ENCODE measurements at places on chromosomes 2 and 18.

GRCh38 chr2:123370186-123370585 lies 654.9 kb upstream of the CNTNAP5 start:
- DNase-seq = no peak

DNA sequence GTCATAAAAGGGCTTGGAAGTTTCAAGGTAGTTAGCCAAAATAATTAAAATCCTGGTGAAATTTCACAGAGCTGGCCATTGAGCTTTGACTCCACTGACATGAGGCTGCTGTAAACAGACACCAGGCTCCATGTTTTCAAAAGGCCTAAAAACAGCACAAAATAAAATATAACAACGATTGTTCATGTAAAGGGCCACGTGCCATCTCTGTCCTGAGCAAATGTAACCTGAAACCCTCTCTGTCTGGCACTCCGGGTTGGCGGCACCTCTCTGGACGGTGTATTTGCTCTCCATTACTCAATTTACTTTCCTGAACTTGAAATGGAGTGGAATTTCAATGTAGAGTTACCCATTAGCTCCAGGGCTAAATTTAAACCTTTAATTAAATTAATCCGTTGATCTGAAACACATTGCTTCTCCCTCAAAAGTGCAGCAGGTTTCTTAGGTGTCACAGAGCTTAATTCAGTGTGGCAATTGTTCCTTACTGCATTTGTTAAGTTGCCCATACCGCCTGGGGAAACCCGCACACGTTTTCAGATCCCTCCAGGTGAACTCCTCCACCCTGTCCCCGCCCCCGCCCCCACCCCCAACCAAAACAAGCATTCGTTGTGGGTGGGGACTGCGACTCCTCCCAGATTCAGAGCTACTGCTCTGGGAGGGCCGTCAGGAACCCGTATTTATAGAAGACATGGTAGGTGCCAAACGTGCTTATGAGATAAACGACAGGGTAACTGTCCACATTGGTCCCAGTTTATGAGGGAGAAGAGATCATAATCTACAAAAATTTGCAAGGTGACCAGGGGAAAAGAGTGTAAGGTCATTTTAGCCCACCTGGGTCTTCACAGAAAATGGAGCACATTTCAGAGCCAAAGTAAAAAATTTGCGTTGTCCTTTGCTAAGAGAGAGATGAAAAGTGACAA lies 1.2 kb upstream of the CABLES1 start:
- DNase-seq = peak; percentile 49

- DNase-seq = no peak
Measured at GRCh38 chr18:39620551-39621168, 2055.1 kb upstream of the CELF4 start.

DNA sequence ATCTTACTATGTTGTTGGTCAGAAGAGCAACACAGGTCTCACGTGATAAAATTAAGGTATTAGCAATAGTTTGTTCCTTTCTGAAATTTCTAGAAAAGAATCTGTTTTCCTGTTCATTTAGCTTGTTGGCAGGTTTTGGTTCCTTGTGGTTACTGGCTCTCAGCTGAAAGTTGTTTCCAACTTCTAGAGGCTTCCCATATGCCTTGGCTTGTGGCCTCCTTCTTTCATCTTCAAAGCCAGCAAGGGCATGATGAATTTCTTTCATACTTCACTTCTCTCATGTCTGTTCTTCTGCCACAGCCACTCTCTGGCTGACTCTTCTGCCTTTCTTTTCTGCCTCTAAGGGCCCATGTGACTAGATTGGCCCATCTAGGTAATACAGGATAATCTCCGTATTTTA lies 193.7 kb downstream of the TRIB2 start:
- DNase-seq = no peak

DNA sequence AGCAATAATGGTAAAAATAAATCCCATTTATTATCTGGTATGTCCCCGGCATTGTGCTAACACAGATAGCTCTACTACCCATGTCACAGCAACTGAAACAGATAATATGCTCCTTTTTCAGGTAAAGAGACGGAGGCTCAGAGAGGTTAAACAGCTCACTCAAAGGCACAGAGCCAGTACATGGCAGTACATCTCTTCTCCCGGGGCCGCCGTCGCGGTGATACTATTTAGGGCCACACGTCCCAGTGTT lies 693 bp upstream of the PDK1 start:
- no peak for DNase-seq

DNA sequence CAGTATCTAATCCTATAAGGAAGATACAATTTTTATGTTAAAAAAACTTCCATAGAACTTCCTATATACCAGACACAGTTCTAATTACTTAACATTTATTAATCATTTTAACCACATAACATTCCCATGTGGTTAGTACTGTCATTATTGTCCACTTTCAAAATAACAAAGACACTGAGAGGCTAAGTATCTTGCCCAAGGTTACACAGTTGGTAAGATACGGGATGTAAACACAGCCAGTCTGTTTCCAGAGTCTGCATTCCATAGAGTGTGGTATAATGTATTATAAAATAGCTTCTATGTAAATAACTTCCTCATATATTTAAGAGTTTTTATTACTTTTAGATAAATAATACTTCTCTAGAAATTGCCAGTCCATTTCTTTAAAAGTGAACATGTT lies 383.3 kb upstream of the ETAA1 start:
- no peak for DNase-seq

DNA sequence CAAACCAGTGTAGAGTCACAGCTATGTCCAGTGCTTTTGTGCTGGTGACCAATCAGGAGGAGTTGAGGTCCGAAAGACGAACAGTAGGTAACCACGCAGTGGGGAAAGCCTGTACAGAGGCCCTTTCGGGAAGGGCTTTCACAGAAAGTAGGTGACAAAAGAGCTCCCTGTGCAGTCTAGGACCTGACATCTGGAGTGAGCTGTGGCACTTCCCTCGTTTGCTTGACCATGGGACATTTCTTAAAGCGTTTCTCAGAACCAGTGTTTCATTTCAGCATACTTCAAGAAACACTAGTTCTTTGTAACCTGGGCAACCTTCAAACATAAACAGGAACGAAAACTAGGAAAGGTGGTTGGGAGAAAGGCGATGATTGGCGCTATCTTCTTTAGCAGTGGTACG lies 55.7 kb upstream of the ITM2C start:
- no peak for DNase-seq

DNA sequence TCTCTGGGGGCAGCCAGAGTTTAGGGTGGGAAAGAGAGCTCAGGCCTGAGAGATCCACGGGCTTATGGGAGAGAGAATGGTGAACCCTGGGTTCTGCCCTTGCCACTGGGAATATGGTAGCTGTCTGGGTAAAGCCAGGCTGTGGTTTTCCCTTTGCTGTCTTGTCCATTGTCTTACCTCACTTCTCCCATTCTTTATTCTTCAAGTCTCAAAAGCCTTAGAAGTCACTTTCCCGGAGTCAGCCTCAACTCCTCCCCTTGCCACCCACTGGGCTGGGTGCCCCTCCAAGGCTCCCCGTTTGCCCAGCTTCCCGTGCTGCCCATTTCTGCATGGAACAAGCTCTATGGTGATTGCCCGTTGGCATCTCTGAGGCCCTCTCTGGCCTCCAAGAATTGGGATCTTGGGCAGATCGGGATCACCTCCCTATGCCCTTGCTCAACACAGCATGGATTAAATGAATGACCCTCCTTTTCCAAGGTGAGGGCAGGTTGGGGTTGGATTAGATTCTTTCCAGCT lies 228.2 kb downstream of the HAUS1 start:
- no peak for DNase-seq

DNA sequence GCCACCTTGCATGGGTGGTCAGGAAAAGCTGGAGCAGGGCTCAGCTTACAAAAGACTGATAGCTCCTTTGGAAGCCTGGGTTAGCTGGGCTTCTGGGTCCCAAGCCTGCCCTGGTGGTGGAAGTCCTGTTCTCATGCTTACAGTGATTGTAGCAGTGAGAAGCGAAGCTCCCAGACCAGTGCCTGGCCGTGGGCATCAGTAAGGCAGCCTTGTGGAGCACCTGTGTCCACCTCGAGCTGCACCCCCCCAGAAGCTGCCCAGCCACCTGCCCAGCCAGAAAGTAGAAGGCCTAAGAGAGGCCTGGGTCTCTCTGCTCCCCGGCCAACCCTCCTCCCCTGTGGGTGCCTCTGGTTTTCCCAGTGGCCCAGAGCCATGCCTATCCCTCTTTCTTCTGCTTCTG lies 10.5 kb downstream of the GLI2 start:
- DNase-seq = no peak

DNA sequence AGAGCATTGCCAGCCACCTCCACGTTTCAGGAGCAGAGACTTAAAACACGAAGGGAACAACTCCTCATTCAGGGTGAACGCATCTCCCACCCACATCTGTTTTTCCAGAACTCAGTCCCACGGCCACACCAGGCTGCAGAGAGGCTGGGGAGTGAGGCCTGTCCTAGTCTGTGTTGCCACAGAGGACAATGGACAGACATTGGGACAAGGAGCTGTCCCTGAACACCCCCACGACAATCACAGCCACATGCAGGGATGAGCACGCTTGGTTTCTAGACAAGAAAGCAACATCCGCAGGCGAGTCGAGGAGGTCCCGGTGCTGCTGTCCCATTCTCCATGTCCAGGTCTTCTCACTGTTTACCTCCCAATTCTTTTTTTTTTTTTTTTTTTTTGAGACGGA lies 167.4 kb downstream of the EIPR1 start:
- DNase-seq = no peak

GRCh38 chr2:7182525-7182924 lies 265.3 kb downstream of the RNF144A start:
- DNase-seq = no peak

Measured in stimulated activated CD4-positive, alpha-beta T cell treated with anti-CD3 and anti-CD28 coated beads, Interleukin-2, amount 100 ng/mL, for 4 hours (primary cell).